Left hindlimb (tissue), 1 donor: ENCODE measurements at places on chromosomes 11 and 22.

- peak; percentile 10 for DNase-seq
Measured at GRCh38 chr22:20571078-20571503, 63.7 kb downstream of the MED15 start.

DNA sequence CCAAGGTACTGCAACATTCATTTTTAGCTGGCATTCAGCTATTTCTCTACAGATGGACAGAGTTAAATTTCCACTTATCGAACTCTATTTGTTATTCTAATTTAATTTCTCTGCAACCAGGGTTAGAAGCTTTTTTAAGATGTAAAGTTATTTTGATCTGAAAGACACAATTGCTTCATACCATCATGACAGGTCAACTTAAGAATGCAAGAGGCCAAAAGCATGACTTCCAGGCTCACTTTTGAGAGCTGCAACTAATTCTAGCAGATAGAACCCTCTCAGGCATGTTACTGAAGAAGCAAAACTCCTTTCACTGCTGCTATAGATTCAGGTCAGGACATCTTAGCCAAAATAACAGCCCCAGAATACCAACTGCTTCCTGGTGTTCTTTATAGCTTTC, 86.5 kb upstream of the GALNT18 start:
- DNase-seq: no peak

DNA sequence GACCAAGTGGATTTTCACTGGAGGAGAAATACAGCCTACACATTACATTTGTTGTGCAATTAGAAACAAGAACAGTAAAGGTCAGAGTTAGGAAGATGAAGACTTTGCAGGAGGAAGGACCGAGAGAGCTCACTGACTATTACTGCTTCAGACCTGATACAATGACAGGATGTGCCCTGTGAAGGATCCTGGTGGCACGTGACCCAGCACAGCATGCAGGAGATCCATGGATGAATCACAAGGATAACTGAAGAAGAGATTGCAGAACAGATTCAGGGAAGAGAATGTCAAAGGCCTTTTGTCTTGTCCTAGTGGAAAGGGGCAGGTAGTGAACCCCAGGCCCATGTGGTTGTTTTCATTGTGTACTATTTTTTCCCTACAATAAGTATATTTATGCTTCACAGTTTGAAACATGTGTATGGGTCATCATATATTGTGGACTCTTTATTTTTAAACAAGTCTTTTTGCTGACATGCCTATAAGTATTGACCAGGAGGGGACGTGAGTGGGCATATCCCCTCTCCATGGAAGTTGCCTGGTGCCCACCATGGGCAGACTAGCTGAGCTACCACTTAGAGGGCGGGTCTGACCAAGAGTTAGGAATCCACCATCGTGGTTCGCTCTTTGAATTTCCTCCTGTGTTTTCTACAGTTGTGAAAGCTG, 44.3 kb downstream of the RASSF10 start:
- no peak for DNase-seq

- no peak for DNase-seq
Measured at GRCh38 chr11:113316256-113316655, 1.9 kb downstream of the TTC12 start.
